OCI-M1 (cell line): ENCODE measurements at places on chromosomes 2 and 18.

DNA sequence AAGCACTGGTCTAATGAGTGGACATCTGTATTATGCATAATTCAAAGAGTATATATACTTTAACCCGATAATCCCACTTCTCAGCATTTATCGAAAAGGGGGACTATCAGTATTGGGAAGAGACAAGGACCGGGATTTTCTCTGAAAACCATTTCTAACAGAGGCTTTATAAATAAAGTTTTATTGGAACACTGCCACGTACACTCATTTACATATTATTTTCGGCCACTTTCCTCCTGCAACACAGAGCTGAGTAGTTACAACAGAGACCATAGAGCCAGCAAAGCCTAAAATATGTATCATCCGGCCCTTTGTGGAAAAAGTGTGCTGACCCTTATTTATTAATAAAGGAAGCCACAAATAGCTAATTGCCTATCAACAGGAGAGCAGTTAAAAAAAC is 3.2 kb downstream of the HJURP start:
- no peak for DNase-seq

DNA sequence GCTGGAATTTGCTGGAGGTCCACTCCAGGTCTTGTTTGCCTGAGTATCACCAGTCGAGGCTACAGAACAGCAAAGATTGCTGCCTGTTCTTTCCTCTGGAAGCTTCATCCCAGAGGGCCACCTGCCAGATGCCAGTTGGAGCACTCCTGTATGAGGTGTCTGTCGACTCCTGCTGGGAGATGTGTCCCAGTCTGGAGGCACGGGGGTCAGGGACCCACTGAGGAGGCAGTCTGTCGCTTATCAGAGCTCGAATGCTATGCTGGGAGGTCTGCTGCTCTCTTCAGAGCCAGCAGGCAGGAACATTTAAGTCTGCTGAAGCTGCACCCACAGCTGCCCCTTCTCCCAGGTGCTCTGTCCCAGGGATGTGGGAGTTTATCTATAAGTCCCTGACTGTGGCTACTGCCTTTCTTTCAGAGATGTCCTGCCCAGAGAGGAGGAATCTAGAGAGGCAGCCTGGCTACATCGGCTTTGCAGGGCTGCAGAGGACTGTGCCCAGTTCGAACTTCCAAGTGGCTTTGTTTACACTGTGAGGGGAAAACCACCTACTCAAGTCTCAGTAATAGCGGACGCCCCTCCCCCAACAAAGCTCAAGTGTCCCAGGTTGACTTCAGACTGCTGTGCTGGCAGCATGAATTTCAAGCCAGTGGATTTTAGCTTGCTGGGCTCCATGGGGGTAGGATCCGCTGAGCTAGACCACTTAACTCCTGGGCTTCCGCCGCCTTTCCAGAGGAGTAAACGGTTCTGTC is 301.1 kb downstream of the ERBB4 start:
- no peak for DNase-seq

GRCh38 chr2:16434393-16434792 is 231.2 kb downstream of the CYRIA start:
- no peak for DNase-seq

- DNase-seq: no peak
These were observed 31.4 kb downstream of the POLR1A start for GRCh38 chr2:86074256-86074655.

- no peak for DNase-seq
These were observed 318.1 kb upstream of the EPAS1 start for GRCh38 chr2:45979065-45979464.

GRCh38 chr2:208579678-208580077 is 173.1 kb downstream of the PTH2R start:
- no peak for DNase-seq

DNA sequence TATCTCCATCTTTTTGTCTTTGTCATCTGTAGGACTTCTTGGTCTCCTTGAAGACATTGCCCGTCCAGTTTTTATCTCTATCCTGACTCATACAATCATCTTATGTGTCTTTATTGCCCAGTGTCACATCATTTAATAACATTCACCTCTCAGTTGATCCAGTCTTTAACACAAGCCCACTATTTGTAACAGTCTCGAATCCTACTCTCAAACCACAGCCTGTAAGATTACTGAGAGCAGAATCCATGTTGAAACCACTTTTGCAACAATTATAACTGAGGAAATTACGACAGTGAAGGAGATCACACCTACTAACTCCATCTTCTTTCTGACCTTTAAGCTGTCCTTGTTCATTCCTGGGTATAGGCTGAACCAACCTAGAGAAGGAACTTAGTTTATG is 1206.0 kb upstream of the ZEB2 start:
- DNase-seq: no peak

DNA sequence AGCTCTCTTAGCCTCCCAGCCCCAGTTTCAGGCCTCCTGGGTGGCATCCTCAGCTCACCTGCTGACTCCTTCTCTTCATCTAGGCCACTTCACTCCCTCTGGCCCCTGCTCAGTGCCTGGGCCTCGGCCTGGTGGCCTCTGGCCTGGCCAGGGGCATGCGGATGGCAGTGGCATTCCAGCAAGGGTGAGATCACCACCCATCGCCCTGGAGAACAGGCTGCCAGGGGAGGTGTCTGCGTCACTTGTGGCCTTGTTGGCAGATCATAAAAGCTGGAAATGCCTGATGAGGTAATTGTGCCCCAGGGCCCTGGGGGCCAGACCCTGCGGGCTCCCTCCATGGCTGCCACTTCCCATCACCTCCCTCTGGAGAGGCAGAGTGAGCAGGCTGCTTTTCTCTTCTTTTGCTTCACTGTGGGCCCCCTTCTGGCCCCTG is 72.5 kb upstream of the SMAD2 start:
- DNase-seq: no peak

DNA sequence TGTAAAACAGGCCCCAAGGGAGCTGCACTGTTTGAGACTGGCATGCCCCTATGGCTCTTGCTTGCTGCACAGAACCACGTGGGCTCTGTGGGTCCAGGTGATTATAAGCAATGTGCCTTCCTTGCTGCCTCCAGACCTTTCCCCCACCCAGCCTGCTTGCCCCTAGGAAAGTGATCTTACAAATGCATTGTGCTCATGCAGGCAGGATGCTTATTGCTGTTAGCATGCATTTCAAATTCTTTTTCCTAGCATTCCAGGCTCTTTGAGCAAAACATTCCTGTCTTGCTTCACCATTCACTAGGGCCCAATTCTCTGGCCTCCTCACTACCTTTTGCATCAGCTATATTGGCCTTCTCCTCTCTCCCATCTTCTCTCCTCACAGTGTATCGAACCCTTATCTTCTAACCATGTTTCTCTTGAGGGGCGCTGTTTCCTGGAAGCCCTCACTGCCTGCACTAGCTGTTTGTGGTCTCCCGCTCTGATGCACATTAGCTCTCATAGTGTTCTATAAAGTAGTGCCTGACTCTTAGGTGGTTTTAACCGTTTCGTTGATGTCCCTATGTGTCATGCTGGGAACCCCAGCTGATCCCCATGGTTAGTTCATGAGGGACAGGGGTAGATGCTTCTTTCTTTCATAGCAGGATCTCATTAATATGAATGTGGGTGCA is 152.9 kb upstream of the EPAS1 start:
- no peak for DNase-seq

- DNase-seq: no peak
These were observed 456 bp downstream of the LRP1B start for GRCh38 chr2:142130111-142131009.

DNA sequence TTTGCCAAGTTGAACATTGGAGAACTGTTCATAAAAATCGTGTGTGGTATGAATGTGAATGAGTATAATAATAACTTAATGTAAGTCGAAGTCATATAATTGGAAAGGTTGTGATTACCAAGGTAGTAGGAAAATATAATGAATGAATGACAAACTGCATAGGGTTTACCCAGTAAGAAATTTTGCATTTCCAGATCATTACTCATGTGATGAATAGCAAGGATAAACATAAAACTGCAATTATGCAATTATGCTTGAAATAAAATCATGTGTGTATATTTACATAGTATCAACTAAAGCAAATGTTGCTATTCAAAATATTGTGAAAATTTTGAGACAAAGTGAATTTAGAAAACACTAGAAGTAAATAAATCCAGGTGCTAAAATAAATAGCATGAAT is 1108.7 kb upstream of the TMEFF2 start:
- DNase-seq: no peak

DNA sequence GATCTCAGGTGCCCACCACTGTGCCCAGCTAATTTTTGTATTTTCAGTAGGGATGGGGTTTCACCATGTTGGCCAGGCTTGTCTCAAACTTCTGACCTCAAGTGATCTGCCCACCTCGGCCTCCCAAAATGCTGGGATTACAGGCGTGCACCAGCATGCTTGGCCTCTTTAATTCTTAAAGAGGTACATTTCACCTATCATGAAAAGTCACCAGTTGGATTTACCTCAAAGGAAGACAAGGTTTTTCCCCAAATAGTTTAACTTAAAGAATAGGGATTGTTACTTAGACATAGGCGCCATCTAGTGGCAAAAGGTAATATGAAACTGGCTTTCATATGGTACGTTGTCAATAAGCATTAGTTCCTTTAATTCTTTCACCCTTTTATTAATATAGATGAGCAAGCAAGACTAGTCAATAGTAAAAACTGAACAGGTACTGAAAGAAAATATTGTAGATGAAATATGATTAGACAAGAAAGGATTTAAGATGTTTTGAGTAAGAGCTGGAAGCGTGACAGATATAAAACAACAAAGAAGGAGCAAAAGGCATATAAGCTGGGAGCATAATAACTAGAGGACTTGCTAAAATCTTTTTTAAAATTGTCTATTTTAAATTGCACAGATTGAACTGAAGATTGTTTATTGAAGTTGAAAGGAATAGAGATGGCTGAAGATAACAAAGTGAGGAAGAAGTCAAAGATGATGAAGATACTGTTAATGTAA is 35.0 kb upstream of the PSMD14 start:
- peak; percentile 83 for DNase-seq

GRCh38 chr2:178858896-178859625 is 51.8 kb upstream of the TTN start:
- peak; percentile 29 for DNase-seq

DNA sequence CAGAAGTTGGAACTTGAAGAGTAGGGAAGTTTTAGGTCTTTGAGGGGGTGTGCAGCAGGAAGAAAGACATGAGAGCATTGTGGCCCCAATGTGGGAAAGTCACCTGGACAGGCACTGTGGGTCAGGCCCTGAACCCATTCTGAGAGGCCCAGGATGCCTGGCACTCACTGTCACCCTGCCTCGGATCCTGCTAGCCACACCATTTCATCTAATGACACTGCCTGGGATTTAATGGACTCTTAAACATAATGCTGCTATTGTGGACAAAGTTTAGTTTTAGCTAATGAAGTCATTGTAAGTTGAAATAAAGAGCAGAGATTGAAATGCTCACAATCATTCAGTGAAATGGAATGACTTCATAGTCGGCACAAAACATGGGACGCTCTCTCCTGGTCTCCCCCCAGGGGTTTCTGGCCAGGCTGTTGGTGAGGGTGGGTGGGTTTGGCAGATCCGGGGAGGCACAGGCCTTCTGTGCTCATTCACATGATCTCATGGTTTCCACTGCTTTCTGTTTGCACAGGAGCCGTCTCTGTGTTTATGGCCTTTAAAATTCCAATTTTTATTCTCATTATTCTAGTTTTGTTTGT is 141.8 kb upstream of the KLHL29 start:
- no peak for DNase-seq

GRCh38 chr2:102637358-102637757 is 18.0 kb downstream of the SLC9A2 start:
- peak; percentile 17 for DNase-seq

GRCh38 chr2:186984481-186984880 is 135.5 kb upstream of the ZSWIM2 start:
- no peak for DNase-seq

DNA sequence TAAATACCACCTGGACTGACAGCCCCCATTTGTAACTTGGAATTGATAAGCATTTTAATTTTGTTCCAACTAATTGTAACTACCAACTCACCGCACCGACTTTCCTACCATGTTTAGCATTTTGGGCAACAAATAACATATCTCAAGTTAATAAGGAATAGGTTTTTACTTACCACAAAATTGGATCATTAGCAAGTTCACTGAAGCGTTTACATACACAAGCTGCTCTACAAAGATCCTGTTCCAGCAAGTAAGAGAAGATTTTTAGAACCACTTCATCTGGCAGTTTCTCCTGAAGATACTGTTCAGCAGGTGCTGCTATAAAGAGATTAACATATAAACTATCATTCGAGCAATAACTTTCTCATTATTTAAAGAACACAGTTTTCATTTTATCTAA is 55.7 kb downstream of the MSH6 start:
- DNase-seq: no peak

DNA sequence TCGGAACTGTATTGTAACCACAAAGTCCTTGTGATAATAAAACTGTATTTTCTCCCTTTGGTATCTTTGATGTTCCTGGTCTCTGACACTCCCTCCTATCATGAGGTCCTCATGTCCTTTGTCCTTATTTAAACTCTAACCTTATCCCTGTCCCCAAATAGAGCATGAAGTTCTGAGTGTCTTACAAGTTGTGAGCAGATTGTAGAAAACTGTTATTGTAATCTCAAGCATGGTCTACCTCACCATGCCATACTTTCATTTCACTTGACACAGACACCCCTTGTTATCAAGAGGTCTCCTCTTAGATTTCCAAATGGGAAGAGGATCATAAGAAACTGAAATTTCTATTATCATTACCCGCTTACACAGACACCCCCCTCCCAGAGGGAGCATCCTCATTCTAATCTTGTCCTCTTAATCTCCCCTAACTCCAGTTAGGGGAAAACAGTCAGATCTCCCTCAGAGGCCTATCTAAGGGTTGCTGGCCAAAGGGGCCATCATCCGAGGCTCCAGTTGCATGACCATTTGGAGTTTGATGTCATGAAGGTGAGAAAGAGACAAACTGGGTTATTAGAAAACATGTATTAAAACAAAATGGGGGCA is 29.0 kb downstream of the MYO3B start:
- DNase-seq: peak; percentile 87

GRCh38 chr18:12943215-12943614 is 4.6 kb upstream of the SEH1L start:
- no peak for DNase-seq

- DNase-seq: no peak
These were observed 37.4 kb upstream of the NOL4 start for GRCh38 chr18:34261865-34262780.

DNA sequence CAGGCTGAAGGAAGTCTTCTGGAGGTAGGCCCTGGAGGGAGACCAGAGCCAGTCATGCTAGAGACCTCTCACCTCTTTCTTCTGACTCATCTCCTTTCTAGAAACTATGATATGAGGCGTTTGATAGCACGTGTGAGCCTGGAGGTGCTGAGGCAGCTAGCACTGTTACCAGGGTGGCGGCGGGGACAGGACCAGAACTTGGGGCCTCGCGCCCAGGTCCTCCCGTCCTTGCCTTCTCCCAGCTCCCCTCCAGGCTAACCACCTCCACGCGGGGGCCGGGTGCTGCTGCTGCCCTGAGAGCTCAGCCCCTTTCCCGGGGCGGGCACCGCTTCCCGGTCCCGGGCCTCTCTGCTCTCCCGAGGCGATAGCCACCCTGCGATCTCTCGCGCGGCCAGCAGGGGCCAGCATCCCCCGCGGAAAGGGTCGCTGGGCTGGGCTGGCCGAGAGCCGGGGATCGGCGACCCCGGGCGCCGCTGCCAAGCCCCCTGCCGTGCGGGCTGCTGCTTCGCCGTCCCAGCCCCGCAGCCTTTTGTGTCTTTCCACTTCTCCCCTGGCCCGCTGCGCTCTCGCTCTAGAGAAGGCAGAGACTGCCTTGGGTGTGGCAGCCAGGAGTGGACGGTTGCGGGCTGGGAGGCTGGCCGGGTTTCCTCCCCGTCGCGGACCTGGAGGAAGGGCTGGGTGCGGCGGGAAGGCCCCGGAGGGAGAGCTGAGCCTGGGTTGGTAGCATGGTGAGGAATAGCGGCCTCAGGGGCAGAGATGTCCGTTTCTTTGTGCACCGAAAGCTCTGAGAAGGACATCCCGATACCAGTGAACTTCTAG is 49.1 kb downstream of the TMEM17 start:
- peak; percentile 66 for DNase-seq
